ENCODE measurements at places on chromosomes 3 and 15.

- DNase-seq = no peak
Observed at GRCh38 chr3:24416224-24416623, 78.4 kb downstream of the THRB start.

GRCh38 chr3:192818126-192818525 lies 90.8 kb upstream of the FGF12 start:
- DNase-seq = no peak

GRCh38 chr3:194690501-194691372 lies 5.1 kb downstream of the FAM43A start:
- DNase-seq = no peak

- DNase-seq = no peak
Observed at GRCh38 chr15:57735431-57735830, 28.9 kb downstream of the POLR2M start.

DNA sequence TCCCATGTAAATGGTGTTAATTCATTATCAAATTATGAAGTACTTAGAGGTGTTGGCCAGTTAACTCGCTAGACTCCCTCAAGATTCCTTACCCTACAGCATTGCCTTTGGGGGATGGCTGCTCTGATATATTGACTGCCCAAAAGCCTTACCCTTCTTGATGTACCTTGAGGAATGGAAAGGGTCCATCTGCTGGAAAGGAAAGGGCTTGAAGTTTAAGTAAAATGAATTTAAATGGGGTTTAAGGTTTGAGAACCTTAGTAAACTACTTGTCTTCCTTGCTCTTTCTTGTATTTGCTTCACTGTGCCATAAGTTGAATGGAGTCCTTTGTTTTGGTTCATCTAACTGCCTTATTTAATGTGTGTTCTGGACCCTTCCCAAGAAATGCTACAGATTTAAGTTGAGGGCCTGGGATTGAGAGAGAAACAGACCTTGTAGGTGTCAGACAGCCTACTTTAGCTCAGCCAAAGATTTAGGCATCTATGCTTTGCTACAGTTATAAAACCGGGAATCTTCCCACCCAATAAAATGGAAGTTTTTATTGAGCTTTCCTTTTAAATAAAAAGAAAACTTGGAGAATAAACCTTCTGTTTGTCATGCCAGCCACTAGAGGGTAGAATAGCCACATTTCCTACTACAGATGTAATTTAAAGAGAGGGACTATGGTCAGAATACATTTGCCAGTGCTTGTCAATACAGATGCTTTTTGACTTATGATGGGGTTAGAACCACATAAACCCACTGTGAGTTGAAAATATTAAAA lies 25.3 kb downstream of the CMSS1 start:
- DNase-seq = peak; percentile 75

DNA sequence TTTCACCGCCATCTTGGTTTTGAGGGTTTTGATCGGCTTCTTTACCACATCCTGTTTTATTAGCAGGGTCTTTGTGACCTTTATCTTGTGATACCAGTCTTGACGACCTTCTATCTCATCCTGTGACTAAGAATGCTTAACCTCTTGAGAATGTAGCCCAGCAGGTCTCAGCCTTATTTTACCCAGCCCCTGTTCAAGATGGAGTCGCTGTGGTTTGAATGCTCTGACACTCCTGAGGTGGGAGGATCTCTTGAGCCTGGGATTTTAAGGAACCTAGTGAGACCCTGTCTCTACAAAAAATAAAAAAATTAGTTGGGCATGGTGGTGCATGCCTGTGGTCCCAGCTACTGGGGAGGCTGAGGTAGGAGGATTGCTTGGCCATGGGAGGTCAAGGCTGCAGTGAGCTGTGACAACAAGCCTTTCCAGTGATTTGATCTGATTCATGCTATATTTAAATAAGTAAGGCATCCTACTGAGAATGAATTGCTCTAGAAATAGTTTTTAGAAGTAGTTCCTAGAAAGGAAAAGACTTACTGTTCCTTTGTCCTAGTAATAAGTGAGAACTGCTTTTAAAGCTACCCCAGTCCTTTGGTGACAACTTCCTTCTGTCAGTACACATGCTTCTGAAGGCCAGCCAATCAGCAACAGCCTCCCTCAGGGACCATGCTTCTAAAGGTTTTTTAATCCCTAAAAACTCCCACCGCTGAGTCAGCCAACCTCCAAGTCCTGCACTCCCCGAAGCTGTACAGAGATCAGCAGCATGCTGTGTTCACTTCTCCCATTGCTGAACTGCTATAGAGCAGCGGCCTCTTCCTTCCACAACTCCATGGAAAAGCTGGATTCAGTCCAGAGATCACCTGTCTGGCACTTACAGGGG lies 9.1 kb upstream of the CEMIP start:
- DNase-seq = no peak

DNA sequence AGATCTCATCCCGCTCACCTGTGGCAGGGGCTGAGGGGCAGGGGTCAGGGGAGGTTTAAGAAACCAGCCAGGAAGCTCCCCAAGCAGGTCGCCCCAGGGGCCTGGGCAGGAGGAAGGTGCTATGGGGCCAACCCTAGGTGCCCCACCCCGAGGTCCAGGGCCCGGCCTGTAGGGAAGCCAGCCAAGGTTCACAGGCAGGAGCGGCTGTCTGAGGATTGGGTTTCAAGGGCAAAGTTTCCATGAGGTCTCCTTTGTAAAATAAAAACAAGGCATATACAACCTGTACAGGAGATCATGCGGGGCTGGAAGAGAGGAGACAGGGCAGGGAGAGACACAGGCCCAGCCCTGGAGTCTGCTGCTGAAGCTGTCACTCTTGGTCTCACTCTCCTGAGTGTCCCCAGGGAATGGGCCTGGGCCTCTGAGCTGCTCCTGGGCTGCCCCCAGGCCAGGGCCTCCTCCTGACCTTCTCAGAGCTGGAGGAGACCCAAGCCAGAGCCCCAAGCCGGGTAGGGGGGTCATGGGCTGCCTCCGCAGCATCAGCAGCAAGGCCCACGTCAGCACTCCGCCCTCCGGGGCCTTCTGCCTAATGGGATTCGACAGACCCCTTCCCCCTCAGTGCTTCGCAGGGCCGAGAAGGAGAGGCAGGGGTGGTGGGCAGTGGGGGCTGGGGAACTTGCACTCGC lies 5.5 kb downstream of the CPLX3 start:
- DNase-seq = no peak

DNA sequence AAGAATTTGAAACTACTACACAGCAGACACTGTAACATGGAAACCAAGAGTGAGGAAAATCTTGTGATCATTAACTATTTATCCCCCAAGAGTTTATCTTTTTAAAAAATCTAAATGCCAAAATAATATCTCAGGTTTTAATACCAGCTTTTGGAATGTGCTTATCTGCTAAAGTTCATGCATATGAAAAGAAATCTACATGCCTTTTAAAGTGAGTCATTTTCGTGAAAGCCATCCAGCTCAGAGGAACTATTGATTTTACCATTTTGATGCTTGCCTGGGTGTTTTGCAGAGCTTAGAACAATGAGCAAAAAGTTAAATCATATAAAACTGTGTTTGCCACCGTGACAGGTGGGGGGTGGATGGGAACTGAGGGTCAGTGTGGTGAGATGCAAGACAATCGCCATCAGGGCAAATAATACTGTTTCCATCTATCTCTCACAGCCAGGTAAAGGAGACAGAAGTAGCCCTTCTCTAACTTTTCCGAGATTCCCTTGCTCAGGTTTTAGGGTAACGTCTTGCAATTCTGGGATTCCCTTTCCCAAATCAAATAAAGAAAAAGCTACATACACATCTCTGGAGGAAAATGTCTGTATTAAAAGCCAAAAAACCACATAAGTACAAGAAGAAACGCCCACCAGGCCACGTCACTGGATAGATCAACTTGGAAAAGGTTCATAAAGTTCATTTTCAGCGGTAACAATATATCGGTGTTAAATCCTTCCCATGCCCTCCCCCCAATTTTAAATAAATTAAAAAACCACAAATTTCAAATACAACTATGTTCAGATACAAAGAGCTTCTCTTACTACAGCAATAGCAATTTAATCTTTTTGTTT lies 2.0 kb downstream of the TMEM158 start:
- no peak for DNase-seq

GRCh38 chr3:175065497-175065896 lies 206.4 kb downstream of the NAALADL2 start:
- DNase-seq = no peak

- DNase-seq = no peak
Observed at GRCh38 chr3:194773771-194774455, 88.2 kb downstream of the FAM43A start.

GRCh38 chr3:141311170-141311495 lies 57.2 kb upstream of the ZBTB38 start:
- DNase-seq = no peak

DNA sequence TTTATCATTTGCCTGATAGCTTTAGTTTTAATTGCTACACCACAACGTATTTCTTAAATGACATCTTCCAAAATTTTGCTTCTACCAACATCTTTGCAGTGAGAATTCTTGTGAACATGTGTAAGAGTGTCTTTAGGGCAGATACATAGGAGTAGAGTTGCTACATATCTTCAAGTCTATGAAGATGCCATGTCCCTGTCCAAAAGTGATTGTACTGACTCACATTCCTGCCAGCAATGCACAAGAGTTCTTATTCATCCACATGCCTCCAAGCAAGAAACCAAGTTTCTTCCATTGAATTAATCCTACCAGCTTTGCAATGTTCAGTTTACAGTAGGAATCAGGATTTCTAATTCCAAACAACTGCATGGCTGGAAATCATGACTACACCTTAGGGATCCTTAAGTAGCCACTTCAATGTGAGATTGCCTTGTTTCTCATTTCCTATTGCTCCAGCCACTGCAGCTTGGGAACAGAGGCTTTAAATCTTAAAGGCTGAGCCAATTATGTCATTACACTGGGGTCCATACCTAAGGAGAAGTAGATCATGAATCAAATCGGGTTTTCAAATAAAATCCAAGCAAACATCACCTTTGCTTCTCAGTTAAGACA lies 44.5 kb downstream of the BCL2L10 start:
- DNase-seq = no peak

- no peak for DNase-seq
Observed at GRCh38 chr3:24141548-24141947, 196.5 kb downstream of the NR1D2 start.

GRCh38 chr15:69206079-69206478 lies 45.6 kb downstream of the GLCE start:
- no peak for DNase-seq

GRCh38 chr15:85934691-85935090 lies 140.0 kb upstream of the KLHL25 start:
- no peak for DNase-seq

GRCh38 chr15:66588537-66588936 lies 22.7 kb upstream of the LCTL start:
- DNase-seq = no peak

GRCh38 chr3:9130345-9131305 lies 118.8 kb downstream of the SRGAP3 start:
- no peak for DNase-seq

DNA sequence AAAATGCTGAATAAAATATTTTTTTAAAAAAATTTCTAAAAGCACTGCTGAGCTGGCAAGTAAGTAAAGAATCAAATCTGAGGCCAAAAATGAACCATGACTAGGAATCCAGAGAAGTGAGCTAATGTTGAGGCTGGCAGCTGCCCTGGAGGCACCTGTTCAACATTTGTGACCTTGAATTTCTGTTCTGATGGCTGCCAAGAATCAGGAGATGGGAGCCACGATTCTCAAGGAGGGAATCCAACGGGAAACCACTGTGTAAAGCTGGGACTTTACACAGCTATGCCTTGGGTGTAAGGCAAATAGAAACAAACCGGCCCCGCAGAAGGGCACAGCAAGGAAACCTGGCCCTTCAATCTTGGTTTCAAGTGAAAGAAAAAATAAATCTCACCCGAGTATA lies 22.7 kb downstream of the HEG1 start:
- no peak for DNase-seq

DNA sequence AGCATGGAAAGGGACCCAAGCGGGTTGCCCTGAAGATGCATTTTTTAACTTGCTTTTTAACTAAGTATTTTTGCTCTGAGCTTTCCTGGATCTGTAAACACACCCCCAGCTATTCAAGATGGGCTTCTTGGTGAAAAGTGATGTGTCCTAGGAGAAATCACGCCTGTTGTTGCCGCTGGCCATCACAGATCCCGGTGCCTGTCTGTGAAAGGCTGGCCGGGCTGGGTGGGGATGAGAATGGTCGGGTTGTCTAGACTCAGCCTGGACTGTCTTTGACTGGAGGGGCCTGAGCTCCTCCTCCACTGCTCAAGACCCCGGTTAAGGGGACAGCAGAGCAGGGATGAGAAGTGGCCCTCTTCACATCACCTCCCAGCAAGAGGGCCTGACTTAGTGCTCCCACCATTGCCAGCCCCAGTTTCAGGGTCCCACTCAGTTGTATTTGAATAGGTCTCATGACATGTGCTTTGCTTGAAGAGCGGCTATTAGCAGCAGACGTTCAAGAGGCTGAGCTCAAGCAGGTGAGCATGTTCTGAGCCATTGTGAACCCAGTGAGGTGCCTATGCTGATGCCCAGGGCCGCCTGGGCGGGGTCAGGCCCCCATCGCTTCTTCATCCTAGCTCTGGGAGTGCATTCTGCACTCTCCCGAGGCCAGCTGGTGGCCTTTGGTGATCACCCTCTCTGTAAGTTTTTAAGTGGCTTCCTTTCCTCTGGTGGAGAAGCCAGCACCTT lies 79.9 kb downstream of the IGF1R start:
- peak; percentile 55 for DNase-seq

GRCh38 chr3:25493786-25494185 lies 65.7 kb downstream of the RARB start:
- DNase-seq = no peak

- no peak for DNase-seq
Observed at GRCh38 chr15:77413699-77414349, 6.1 kb downstream of the PEAK1 start.

DNA sequence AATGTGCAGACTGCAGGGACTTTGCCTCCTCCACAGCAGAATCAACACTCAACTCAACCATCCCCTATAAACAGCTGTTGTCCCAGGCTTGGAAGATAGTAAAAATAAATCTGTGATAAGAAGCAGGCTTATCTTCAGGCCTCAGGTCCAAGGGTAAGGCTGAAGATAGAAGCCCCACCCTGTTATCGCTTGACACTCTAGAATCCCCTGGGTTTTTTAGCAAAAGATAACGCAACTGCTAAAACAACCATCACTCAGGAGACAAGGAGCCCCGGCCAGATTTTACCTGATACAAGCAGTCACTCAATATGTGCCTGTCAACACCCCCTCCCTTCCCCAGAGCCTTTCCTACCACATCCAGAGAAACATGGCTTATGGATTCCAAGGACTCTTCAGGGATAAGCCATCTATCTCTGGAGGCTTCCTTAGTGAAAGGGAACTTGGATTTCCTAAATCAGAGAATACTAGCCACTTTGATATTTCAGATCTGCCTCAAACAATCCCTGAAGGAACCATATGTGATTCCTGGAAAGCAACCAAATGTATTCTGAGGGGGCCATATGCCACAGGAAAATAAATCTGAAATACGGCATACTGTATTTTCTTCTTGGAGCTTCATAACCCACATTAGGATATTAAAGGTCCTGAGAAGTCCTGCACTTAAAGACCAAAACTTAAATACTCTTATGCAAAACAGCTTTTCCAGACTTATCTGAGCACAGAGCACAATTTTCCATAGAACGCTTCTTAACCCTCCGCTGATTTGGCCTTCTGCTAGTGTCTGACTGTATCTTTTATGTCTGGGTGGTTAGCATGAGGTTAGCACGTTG lies 60.4 kb downstream of the LYZL4 start:
- DNase-seq = no peak

GRCh38 chr15:101187820-101188636 lies 63.8 kb downstream of the CHSY1 start:
- no peak for DNase-seq

All from HT-29 (cell line).